AML-193 (cell line): ENCODE measurements at places on chromosomes 12 and 14.

DNA sequence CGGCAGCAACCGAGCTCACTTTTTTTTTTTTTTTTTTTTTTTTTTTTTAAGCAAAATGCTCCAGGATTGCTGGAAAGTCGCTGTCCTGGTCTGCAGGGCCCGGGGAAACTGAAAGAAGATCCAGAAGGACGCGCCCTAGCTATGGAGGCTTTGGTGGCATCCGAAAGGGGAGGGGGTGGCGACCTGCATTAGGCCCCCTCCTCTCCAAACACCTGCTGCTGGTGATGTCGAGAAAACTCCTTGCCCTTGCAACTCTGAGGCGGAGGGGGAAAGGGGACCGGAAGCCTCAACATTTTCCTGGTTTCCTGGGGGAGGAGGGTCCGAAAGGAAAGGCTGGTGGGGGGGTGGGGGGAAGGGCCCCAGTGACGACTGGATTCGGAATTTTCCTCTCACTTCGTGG, 421.1 kb downstream of the VRK1 start:
- DNase-seq = no peak

GRCh38 chr12:48422060-48422459, 50.3 kb upstream of the ANP32D start:
- DNase-seq = no peak

DNA sequence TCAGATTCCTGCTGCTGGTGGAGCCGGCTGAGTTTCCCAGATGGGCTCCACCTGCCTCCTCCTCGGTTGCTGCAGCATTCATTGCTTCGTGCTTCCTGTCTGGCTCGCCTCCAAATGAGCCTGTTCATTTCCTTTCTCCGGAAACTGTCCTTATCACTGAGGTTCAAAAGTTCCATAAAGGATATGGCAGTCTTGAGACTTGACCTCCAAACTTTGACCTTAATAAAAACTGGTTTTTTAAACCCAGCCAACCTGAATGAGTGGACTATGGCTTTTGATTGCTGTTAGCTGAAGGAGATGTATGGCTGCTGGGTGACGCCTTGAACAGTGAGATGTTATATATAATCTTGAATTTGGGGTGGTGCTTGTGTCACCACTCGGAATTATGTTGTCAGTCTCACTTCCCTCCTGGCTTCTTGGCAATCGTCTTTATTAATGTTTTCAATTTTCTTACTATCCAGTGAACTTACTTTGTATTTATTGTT, 62.7 kb downstream of the RASSF3 start:
- DNase-seq = no peak

DNA sequence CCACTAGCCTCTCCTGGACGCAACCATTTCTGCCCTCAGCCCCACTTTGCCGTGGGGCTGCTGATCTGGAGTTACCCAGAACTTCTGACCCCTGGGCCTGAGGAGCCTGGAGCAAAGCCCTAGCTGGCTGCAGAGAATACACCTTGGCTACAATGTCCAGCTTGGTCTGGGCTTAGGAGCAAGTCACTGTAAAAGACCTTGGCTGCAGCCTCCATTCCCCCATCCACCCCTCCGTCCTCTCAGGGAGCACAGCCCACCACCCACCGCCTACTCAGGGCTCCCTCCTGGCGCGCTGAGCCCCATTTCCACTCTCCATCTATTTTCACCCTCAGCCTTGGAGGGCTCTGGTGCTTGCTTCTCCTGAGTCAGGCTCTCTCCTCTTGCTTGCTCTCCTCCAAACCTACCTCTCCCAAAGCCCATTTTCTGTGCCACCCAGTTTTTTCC, 42.9 kb downstream of the ERH start:
- DNase-seq = no peak

GRCh38 chr12:79614730-79615129, 76.0 kb downstream of the PAWR start:
- no peak for DNase-seq
